Thoracic aorta (tissue), 2 donors: ENCODE measurements at places on chromosomes 12 and 14. TPM values are rescaled to one million over a fixed set of nuclear protein-coding genes. Genes with fewer than 3 reads are reported as not detected.

Gene FOXA1
- not detected for total RNA-seq

Gene CRIP2
- 307 TPM for total RNA-seq

Gene TSHR
- 0.63 TPM for total RNA-seq

Gene DDX47
- total RNA-seq = 51.1 TPM

Gene KLRD1
- 13.0 TPM for total RNA-seq

Gene ARHGEF40
- total RNA-seq = 51.0 TPM

Gene REC8
- total RNA-seq = 13.1 TPM

Gene AQP5
- total RNA-seq = 0.54 TPM

Gene ACOT4
- 1.8 TPM for total RNA-seq

Gene HOXC6
- not detected for total RNA-seq

Gene MGAT2
- total RNA-seq = 45.9 TPM

Gene CPNE6
- total RNA-seq = 1.3 TPM

Gene HOXC12
- total RNA-seq = not detected

Gene DDX23
- 92.6 TPM for total RNA-seq

Gene OR6C2
- total RNA-seq = not detected

Gene PTPN6
- 19.0 TPM for total RNA-seq

Gene RNF212B
- total RNA-seq = not detected

Gene SERPINA5
- 4.4 TPM for total RNA-seq
